ENCODE measurements at places on chromosomes 2 and 18.

DNA sequence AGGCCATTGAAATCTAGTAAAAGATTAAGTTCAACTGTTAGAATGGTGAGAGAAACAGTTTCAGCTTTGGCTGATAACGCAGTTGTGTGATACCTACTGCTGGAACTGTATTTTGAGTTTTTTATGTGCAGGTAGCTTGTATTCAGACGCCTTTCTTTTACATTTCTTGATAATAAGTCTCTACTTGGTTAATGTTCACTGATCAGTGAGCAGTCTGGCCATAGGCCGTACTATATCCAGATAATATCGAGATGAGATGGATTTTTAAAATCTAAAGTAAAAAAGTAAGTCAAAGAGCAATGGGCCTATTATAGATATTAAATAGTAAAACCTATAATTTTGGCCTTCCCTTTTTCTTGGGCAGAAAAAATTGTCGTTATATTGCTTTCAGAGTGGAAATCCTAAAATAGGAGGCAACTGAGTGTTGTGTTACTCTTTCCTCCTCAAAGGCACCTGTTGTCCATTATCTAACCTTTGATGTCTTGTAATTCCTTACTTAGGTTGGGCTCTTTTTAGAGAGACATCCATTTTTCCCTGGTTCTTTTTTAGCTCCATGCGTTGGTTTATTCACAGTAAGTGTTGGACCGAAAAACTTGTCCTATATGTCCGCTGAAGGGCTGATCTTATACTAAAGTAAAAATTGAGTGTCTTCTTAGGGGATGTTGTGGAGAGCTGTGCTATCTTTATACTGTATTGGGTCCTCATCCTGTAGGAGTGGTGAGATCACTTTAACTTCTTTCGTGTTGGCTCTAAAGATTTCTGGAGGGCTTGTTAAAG lies 1.7 kb downstream of the EML4 start:
- DNase-seq: no peak

DNA sequence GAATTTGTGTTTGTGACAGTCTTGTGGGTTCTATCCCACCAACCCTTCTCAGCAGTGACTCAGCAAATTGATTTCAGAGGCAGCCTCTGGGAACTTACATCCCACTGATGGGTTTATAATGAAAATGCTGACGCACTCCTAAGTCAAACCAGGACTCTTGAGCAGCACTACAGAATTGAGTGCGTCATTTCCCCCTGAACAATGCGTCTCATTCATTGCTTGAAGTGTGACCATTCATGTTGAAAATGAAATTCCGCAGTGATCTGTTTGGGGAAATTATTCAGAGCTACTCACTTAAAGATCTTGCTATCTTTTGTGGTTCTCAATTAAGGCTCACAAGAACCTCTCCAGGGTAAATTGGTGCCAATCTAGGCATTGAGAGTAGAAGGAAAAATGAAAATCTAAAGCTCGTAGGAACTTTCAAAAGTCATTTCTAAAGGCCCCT lies 417.7 kb upstream of the SLC14A2 start:
- DNase-seq: no peak

DNA sequence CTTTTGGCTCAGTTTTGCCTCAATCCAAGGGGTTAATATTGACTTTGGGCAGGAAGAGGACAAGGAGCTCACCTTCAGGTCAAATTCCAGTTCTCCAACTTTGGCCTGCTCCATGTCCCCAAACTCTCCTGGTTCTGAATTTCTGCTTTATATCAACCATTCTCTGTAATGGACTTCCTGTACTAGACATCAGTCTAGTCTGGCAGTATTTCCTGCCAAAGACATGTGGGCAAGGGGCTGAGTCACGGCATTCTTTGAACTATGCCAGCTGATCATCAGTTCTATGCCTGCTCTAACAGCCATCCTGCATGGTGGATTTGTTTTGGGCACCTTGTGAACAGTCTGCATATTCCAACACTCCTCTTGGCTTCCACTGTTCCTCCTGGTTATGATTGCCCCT lies 199.4 kb downstream of the ZEB2 start:
- peak; percentile 47 for DNase-seq

DNA sequence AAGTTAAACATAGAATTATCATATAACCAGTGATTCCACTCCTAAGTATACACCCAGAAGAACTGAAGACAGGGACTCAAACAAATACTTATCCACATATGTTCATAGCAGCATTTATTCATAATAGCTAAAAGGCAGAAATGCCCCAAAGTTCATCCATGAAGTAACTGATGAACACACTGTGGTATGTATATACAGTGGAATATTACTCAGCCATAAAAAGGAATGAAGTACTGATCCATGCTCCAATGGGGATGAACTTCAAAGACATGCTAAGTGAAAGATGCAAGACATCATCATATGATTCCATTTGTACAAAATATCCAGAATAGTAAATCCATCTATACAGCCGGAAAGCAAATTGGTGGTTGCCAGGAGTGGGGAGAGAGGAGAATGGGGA lies 157.5 kb downstream of the LAMA1 start:
- DNase-seq: no peak

Measured in naive thymus-derived CD8-positive, alpha-beta T cell (primary cell).